ENCODE measurements at places on chromosomes 12 and 14.

DNA sequence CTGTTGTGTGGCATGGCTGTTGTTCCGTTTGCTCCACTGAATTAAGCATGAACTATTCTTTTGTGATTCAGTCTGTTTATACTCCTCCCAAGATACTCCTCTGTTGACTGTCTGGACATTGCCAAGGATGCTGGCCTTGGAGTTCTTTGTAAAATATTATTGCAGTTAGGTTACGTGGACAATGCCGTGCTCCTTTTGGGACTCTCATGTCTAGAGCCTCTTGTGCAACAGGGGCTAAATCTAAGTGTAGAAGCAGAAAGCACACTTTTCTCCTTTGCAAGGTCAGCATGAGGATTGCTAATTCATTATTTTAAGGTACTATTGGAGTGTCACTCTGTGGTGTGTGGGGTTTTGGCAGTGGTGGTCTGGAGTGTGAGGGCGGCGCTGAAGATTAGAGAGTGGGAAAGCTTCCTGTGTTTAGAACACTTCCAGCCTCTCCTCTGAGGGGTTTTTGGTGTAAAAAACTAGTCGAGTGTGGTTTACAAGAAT is 125.4 kb downstream of the SAMD4A start:
- DNase-seq: no peak

DNA sequence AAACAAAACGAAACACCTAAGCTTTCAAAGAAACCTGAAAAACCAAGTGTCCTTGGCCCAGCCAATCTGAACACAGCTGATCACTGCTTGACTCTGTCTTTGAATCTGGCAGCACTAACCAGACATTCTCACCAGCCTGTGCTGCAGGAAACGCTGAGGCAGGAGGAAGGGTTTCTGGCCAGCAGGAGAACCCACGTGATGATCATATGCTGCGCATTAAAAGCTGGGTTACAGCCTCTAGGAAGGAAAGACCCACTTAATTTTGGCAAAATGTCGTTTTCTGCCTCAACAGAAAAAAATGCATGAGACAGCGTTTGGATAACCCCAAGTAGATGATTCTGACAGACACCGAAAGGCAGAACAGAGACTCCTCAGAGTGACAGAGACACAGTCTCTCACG is 9.8 kb downstream of the APPL2 start:
- peak; percentile 92 for DNase-seq

- no peak for DNase-seq
These were observed 132.0 kb downstream of the KICS2 start for GRCh38 chr12:64090047-64090446.

DNA sequence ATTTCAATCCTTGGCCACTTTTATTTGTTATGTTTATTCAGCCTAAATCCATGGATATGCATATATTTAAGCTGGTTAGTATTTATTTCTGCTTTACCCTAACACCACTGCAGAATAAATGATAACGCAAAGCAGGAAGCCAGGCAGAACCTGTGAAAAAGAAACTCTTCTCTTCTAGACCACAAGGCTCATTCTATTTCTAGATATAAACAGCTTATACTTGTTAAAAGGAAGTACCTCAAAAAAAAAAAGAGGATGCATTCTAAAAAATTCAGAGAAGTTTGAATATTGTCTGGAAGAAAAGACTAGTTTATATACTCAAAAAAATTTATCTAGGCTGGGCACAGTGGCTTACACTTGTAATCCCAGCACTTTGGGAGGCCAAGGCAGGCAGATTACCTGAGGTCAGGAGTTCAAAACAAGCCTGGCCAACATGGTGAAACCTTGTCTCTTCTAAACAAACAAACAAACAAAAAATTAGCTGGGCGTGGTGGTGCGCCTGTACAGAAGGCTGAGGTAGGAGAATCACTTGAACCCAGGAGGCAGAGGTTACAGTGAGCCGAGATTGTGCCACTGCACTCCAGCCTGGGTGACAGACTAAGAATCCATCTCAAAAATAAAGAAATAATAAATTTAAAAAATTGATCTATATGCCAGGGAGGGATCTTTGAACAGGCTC is 55.8 kb downstream of the GALNT4 start:
- DNase-seq: no peak

- DNase-seq: no peak
These were observed 15.3 kb upstream of the BCL7A start for GRCh38 chr12:122006186-122006926.

GRCh38 chr12:56574210-56574609 is 52.6 kb downstream of the RBMS2 start:
- DNase-seq: no peak

All from astrocyte of the spinal cord (primary cell).